ENCODE measurements at places on chromosomes 6 and 20.
A peak's percentile ranks its signal among the peaks of the same experiment; 100 is the strongest.

GRCh38 chr6:36232172-36232571, 35.6 kb downstream of the BRPF3 start:
- no peak for DNase-seq

- DNase-seq: no peak
These were observed 66.4 kb downstream of the EPB41L2 start for GRCh38 chr6:130996635-130997034.

DNA sequence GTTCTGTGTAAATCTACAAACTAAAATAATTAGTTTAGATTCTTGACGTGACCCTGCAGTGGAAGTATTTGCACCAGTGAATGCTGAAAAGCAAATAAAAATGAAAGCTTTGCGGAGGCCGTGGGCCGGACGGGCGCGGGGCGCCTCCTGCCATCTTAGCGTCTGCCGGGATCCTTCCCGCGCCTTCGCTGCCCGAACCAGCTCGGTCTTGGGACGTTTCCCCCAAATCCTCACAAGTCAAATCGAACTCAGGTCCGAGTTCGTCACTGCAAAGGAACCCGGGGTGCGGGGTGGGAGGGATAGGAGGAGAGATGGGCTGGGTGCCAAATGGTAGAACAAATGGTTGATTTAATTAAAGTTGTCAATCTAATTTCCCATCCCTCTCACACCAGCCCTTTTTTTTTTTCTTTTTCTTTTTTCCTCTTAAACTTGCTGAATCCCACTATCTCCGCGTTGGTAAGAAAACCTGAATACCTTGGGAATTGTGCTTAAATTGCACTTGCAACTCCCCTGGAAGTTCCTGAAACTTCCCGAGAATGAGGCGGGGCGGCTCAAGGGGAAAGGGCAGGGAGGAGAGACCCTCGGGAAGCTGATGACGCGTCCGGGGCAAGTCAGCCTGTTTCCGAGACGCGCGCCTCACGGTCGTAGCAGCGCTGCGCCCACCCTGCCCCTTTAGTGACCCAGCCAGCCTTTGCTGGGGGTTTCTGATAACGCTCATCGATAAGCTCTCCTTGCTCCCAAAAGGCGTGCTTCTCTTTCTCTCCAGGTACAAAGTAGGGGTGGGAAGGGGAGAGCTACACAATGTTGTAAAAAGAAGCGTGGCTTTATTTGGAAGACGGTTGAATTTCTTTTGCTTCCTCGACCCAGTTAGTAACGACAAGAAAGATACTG, 1.8 kb downstream of the GJA1 start:
- DNase-seq: peak; percentile 6

GRCh38 chr6:434051-434705, 42.6 kb downstream of the IRF4 start:
- DNase-seq: no peak

- no peak for DNase-seq
These were observed 76.5 kb downstream of the ZNF217 start for GRCh38 chr20:53517146-53517545.

DNA sequence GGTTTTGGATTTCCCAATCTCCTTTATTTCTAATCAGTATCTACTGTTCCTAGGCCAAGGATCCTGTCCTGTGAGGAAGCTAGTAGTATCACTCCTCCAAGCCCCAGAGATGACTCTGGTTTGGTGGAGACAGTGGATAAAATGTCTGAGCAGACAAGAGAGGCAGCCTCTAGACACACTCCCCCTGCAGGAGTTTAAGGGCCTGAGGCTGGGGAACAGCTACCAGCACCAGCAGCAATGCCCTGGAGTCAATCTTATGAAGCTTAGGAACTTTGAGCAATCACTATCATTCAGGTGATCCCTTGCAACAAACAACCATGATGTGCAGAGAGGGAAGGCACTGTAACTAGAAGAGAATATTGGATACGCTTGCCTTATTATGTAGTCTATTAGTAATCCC, 384.7 kb upstream of the ID4 start:
- no peak for DNase-seq

DNA sequence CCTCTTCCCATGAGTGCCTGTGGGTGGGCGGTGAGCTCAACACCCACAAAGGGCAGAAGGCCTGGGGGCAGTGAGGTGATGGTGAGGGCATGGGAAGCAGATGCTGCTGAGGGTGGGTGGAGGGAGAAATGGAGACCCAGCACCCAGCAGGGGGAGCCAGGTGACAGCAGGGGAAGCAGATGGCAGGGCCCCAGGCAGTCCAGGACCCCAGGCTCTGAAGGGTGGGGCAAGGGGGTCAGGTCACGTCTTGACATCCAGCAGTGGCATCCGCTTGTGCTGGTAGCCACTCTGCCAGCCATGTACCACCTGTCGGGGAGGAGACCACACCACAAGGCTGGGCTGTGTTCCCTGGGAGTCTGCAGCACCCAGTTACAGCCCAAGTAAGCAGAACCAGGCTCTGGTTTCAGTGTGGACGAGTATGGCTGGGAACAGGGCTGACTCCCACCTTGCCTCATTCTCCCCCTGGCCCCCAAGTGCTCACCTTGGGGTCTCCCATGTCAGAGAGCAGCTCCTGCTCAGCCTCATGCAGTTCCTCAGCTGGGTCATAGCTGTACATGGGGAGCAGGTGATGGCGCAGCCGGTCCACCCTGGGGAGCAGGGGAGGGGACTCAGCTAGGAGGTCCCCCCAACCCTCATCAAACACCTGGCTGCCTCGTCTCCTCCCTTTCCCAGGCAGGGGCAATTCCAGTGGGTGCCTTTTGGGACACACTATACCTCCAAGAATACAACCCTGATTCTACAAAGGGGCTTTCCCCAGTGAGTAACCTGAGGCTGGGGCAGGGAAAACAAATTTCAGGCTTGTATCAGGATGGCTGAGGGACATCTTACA, 2.0 kb downstream of the SMIM29 start:
- DNase-seq: peak; percentile 46

Data from stimulated activated CD4-positive, alpha-beta T cell treated with anti-CD3 and anti-CD28 coated beads, Interleukin-1b, Interleukin-23, amount 100 ng/mL, for 48 hours (primary cell).